ENCODE measurements at places on chromosomes 2 and 18.
A peak's percentile ranks its signal among the peaks of the same experiment; 100 is the strongest.

GRCh38 chr2:39215545-39215944, 28.2 kb downstream of the CDKL4 start:
- no peak for DNase-seq

- no peak for DNase-seq
Measured at GRCh38 chr2:238225911-238226697, 13.7 kb downstream of the HES6 start.

DNA sequence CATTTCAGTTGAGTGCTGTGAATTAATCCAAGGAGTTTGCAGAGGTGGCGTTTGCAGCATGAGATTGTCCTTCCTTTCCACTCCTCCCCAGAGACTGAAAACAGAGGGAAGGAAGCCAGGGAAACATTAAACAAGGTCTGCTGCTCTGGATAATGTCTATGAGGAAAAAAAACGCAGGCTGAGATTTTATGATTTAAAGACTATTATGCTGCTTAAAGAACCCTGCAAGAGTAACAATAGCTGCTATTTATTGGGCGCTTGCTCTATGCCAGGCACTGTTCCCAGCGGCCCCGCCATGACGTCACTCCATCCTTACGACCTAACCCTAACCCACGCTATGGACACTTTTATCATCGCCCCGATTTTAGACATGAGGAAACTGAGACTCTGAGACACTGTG, 222.4 kb downstream of the BCL2 start:
- DNase-seq: no peak

- no peak for DNase-seq
Measured at GRCh38 chr18:56722518-56722917, 71.4 kb downstream of the WDR7 start.

DNA sequence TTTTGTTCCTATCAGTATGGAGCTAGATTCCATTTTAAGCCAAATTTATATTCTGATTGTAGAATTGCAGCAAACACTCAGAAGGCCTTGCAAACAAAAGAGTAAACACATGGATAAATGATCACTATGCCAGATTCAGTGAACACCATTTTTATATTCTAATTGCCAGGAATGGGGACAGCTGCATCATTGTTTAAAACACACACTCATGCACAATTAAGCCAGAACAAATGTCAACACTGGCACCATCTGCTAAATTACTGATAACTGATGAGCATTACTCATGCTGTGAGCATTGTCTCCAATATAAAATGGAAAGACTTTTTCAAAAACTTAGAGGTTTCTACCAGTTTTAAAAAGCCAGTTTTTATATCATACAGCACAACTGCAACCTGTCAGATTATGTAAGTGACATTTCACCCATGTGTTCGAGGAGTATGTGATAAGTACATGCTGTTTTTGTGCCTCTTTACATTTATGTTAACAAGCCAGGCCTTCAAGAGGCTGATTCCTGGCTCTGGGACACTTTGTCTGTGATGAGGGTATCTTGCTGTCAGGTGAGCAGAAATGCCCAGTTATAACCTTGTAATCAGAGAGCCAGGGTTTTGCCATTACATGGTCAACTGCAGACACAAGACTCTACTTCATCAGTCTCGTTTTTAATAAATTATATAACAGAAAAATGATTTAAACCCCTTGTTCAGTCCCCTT, 4.4 kb upstream of the ST8SIA5 start:
- DNase-seq: no peak

- DNase-seq: peak; percentile 38
Measured at GRCh38 chr2:54471221-54471711, 15.1 kb downstream of the SPTBN1 start.

DNA sequence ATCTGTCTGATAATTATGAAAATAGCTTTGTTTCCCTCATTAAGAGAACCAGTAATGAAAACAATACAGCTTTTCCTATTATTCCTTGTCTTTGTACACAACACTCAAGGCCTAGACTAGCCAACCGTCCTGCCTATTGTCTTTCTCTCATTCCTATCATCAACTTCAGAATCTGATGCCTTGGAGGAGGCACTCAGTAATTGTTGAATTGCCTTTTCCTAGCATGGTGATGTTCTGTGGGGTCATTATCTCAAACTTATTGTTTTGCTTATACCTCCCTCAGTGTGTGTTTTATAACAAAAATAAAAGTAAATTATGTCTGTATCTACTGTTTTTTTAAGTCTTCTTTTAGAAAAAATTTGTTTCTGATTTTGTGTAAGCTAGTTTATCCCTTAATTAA, 208.7 kb downstream of the RIT2 start:
- no peak for DNase-seq

- no peak for DNase-seq
Measured at GRCh38 chr2:40256649-40257048, 195.2 kb downstream of the SLC8A1 start.

GRCh38 chr2:9508931-9509330, 34.6 kb downstream of the IAH1 start:
- no peak for DNase-seq

DNA sequence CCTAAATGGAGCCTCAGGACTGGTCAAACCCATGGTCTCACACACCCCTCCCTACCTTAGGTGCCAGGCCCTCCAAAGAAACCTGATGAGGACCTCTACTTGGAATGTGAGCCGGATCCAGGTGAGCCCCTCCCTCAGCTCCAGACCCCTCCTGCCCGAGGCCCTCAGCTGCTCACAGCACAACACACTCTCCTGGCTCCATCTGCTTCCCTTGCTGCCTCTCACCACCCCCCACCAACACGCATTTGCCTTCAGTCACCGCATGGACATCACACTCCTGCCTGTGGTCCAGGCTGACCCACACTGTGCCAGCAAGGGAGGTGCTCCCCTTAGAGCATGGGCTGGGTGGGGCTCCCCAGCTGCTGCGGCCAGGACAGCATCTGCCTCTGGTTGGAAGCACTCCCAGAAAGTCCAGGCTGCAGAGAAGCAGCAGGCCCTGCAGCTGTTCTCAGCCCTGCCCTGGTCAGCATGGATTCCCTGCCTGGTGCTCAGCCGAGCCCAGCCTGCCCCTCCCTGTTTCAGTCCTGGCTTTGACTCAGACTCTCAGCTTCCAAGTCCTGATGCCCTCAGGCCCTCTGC, 15.1 kb downstream of the SH2D6 start:
- DNase-seq: peak; percentile 93

DNA sequence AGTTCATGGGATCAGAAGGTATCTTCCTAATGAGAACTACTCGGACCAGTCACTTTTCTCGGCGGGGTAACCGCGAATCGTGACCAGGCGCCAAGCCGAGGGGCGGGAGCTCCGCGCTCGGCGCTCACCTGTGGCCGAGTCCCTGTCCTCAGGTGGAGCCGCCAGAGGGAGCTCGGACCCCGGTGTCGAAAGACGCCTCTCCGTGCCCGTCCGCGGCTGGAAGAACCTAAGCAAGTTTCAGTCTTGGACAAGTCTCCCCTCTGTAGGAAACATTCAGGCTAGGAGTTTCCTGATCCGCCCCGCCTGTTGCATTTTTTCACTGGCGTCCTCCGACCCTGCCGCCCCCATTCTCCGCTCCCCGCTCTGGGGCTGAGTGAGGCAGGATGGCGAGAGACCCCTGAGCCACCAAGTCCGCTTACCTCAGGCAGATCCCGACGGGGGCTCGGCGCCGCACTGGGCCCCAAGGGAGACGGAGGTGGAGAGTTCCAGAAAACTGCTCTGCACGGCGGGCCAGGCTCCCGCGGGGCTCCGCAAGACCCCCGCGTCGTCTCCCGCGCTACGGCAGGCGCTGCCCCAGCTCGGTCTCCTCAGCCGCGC, 480 bp downstream of the DSEL start:
- DNase-seq: peak; percentile 92

DNA sequence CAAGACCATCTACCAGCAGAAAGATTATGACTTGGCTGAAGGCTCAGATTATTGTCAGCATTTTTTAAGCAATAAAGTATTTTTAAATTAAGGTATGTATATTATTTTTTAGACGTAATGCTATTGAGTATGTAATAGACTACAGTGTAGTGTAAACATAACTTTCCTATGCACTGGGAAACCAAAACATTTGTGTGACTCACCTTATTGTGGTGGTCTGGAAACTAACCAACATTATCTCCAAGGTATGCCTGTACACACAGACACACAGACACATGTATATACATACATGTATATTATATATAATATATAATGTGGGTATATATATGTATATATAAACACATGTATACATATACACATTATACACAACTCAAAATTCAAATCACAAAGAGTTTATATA, 9.1 kb upstream of the TMEFF2 start:
- no peak for DNase-seq

DNA sequence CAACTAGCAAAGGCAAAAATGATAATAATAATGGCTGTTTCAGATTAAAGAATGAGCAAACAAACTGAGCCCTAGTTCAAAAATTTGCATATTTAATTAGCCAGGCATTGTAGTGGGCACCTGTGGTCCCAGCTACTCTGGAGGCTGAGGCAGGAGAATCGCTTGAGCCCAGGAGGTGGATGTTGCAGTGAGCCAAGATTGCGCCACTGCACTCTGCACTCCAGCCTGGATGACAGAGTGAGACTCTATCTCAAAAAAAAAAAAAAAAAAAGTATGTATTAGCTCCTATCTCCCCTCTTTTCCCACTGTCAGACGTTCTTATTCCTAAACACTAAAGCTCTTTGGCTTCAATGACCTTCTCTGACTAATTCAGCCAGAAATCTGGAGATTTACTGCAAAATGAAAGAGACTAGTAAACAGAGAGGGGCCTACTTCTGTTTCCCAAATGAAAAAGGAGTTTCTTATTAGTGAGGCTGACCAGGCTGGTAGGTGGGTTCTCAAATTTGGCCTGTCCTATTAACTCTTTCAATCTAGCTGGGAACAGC, 3.9 kb upstream of the SRBD1 start:
- no peak for DNase-seq

- no peak for DNase-seq
Measured at GRCh38 chr2:108605947-108606346, 71.7 kb downstream of the LIMS1 start.
